ENCODE measurements at places on chromosomes 12 and 14. TPM values are rescaled to one million over a fixed set of nuclear protein-coding genes. Genes with fewer than 3 reads are reported as not detected.

DNA sequence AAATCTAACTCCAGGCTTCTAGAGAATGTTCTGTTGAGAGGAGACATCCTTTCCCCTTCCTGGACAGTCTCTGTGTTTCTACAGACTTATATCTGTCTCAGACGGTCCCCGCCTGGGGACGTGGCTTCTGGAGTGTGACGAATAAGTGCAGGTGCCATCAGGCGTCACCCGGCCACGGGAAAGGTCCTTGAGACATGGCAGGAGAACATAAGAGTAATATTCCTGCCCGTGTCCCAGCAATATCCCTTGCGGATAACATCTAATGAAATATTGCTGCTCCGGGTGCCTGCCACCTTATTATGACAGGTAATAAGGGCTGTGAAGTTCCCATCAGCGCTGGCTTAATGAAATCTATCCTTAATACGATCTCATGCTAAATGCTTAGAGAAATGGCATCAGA, 139.6 kb downstream of the PIWIL1 start:
- DNase-seq = no peak

- no peak for DNase-seq
Observed at GRCh38 chr12:115973968-115974724, 303.3 kb downstream of the MED13L start.

GRCh38 chr14:97039717-97040363, 242.7 kb downstream of the VRK1 start:
- no peak for DNase-seq

Gene TULP3
- 10.7 TPM for polyA plus RNA-seq

- DNase-seq = no peak
Observed at GRCh38 chr14:95106971-95107370, 50.4 kb downstream of the DICER1 start.

GRCh38 chr14:55914771-55915170, 203.4 kb upstream of the PELI2 start:
- DNase-seq = no peak

- no peak for DNase-seq
Observed at GRCh38 chr12:88001327-88001726, 27.9 kb downstream of the C12orf50 start.

GRCh38 chr12:79826267-79827128, 108.4 kb downstream of the PPP1R12A start:
- peak; percentile 77 for DNase-seq

DNA sequence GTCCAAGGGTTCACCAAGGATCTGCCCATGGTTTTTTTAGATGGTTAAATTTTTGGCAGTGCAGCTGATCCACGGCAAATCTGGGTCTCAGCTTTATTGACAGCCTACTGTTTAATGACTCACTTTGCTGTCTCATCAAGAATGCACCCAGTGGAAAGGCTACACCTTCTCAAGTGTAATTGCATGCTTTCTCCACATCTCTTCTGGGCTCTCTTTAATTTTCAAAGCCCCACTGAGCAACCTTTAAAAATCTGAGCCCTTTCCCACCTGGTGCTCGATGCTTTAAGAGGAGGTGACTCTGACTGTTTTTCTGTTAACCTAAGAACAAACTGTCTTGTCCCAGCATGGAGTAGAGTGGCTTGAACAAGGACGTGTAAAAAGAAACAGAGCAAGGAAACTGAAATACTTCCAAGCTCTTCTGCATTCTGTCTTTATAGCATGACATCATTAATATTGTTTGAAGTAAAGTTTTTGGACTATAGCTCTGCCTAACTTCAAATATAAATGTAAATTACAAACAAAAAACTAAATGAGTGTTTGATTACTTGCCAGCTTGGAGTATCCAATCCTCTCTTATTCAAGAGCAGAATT, 214.2 kb upstream of the KRR1 start:
- no peak for DNase-seq

Gene STON2
- polyA plus RNA-seq = 2.4 TPM

GRCh38 chr14:70721542-70721941, 79.8 kb downstream of the TTC9 start:
- peak; percentile 40 for DNase-seq

Gene SYCP3
- polyA plus RNA-seq = not detected

Gene DHRS2
- 1,621 TPM for polyA plus RNA-seq

GRCh38 chr12:32549675-32550079, 129.4 kb upstream of the DNM1L start:
- DNase-seq = no peak

- DNase-seq = no peak
Observed at GRCh38 chr12:96414637-96415036, 14.4 kb upstream of the CDK17 start.

Gene B4GALNT3
- polyA plus RNA-seq = 3.3 TPM

Gene TAS2R10
- polyA plus RNA-seq = 0.98 TPM

- no peak for DNase-seq
Observed at GRCh38 chr12:66341126-66341525, 38.8 kb downstream of the HELB start.

GRCh38 chr14:105313381-105314286, 914 bp upstream of the PACS2 start:
- no peak for DNase-seq

Gene FGF23
- not detected for polyA plus RNA-seq

Gene PRB2
- polyA plus RNA-seq = not detected

Gene SLC10A1
- 0.17 TPM for polyA plus RNA-seq

DNA sequence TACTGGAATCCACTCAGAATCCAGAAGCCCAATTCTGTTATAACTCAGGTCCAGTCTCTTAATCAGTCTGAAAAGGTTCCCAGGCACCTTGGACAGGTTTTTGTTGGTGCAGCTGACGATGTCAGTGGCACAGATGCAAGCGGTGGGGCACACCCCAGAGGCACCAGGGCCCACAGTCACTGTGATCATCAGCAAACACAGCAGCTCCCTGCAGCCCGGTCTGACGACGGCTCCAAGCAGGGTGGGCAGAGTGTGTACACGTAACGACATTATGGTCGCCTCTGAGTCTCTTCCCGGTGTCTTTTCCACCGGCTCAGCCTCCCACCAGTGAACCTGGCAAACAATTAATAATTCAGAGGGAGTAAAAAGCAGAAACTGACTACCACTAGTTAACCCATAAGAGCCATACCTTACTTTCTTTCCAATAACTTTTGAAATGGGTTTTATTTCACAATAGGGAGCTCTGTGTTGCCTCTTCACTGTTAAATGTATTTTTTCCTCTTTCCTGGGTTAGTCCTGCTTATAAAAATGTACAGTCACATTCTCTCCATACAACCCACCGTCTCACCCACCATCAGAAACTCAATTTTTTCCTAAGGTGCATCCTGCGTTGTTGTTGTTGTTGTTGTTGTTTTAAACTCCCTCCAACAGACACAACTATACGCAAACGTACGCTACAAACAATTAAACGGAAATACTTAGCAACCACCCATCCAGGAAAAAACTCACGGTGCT, 521 bp upstream of the PCED1B start:
- no peak for DNase-seq

Gene SNW1
- polyA plus RNA-seq = 19.8 TPM

Gene AQP2
- not detected for polyA plus RNA-seq

- DNase-seq = no peak
Observed at GRCh38 chr14:67982711-67983608, 163.4 kb downstream of the RAD51B start.

GRCh38 chr14:99729991-99730875, 46.1 kb downstream of the CYP46A1 start:
- peak; percentile 93 for DNase-seq

Gene DCN
- polyA plus RNA-seq = not detected

- DNase-seq = no peak
Observed at GRCh38 chr14:23558346-23559009, 2.4 kb downstream of the THTPA start.

- peak; percentile 66 for DNase-seq
Observed at GRCh38 chr14:51004801-51005526, 60.7 kb upstream of the PYGL start.

DNA sequence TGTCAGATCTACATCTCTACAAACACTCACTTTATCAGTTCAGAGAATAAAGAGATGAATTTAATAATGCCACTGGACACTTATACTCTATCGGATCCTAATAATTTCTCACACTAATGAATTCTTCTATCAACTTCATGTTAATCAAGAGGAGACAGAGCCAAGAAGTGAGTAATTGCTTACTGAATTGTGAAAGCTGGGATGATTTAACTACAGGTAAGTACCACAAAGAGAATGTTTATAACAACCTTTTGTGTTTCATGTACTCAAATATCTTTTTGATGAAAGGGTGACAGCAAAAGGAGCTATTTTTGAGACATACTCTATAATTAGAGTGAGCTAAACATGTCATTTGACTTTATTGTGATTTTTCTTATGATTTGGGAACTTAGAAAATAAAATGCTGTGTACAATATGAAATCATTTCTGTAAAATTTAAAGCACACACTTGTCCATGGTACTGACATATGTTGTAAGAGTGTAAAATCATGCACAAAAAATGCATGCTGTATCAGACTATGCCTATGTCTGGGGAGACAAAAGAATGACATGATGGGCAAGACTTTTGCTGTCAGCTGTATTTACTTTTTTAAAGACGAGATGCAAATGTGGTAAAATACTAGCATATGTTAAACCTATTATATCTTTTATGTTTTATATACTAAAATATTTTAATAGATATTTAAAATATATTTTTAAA, 361.2 kb downstream of the CCER1 start:
- no peak for DNase-seq

GRCh38 chr14:59454139-59454538, 11.0 kb downstream of the GPR135 start:
- DNase-seq = no peak

DNA sequence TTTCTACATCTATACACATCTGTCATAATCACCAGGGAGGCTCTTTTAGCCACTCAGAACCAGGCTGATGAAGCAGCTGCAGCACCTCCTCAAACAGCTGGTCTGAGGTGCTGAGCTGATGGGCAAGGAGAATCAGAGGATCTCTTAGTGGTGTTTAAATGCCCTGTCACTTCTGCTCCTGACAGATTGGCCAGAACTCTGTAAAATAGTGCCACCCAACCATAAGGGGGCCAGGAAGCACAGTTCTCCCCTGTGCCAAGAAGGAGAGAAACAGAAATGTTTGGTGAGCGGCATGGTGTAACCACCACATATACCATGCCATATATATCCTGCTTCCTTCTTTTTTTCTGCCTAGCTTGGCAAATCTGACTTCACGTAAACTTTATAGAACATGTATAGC, 12.8 kb downstream of the SOCS2 start:
- no peak for DNase-seq

DNA sequence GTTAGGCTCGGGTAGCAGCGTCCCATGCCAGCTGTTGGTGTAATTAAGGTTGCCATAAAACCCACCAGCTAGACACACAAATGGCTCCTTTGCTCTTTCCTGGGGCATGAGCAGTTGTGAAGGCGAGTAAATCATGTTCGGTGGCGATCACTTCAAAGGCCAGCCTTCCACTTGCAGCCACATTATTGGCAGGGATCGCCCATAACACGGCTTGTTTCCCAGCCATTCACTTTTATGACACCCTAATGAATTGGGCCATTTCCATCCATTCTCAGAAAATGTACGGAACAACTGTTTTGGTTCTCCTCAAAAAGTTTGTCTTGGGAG, 63.4 kb downstream of the BEGAIN start:
- no peak for DNase-seq

DNA sequence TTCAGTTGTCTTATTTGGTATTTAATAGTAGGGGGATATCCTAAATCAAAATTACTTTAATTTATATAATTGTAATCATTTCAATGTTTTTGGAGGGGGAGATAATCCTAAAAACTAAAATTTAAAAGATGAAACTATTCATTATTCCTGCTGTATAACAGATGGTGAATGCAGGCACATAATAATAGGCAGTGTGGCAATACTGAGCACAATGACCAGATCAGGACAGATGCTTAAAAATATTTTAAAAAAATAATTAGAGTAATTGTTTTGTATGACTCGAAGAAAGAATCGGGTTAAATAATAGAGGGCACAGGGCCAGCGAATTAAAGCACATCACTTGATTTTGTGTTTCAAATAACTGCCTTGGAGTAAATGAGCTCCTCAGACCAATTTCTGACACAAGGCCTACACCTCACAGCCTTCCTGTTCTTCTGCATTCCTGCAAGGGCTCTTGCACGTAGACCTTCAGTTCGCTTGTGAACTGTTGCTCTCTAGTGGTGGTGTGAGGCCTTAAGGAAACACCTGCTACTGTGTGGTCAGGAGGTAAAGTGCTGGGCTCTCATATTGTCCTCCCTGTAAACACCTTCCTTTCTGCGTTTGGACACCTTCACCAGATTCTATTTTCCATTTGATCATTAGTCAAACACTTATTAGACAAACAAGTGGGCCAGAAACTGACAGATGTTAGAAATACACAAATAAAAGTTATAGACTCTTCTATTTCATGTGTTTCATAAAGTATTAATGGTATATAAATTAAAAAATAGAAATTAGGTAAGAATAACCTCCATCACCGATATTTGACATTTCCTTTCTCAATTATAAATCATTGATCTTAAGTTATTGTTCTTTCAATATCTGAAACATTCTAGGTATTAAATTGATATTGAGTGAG, 29.3 kb upstream of the KLRF1 start:
- peak; percentile 41 for DNase-seq

DNA sequence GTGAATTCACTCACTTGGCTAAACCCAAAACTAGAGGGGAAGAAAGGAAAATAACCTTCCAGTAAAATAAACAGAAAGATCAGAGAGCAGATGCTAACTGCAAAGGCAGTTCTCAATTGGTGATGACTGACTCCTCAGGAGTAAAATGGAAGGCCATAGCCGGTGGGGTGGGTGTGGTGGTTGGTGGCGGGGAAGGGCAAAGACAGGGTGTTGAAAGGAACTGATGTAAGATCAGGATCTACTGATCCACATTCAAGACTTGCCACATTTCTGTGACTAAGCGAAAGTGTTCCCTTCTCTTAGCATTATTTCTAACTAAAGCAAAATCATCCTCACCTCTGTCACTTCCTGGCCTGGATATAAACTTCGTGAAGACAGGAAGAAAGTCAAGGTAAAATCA, 26.3 kb upstream of the TC2N start:
- DNase-seq = no peak

Gene ZC2HC1C
- 3.5 TPM for polyA plus RNA-seq

- DNase-seq = peak; percentile 72
Observed at GRCh38 chr14:24139272-24139934, 2.0 kb downstream of the EMC9 start.

- DNase-seq = no peak
Observed at GRCh38 chr12:33012226-33012625, 115.6 kb upstream of the PKP2 start.

DNA sequence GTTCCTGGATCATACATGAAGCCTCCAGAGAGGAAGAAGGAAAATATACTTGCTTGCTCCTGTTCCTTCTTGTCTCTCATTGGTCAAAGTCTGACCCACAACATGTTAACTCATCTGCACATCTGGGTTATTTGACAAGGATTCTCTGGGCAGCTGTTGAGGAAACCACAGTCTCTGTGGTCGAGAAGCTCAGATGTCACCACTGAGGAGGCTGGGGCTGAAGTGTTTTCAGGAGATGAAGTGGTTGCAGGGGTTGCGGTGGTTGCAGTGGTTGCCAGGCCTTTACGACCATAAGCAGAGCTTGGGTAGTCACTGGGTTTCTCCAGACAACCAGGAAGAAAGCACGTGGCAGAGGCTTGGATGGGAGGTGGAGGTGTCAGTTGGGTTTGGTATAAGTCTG, 265.0 kb upstream of the LRIG3 start:
- no peak for DNase-seq

Gene DAO
- 0.34 TPM for polyA plus RNA-seq

GRCh38 chr14:54840798-54841197, 61.8 kb downstream of the GCH1 start:
- no peak for DNase-seq

Data from HepG2 (cell line).